ENCODE measurements at places on chromosomes 6 and 20.

DNA sequence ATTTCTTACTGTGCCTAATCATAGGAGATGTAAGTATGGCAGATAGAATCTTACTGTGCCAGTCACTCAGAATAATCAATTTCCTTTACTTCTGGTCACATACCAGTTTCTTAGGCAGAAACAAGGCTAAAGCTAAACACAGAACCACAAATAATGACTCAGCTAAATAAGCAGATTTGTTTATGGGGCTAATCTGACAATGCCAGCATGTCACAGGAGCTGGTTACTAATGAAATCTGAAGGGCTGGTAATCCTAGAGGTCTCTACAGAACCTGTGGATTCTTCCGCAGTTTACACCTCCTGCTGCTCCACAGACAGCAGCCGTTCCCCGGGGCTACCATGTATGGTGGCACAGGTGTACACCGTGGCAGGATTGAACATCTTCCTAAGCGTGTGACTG is 80.8 kb downstream of the LYRM4 start:
- DNase-seq, result no peak

DNA sequence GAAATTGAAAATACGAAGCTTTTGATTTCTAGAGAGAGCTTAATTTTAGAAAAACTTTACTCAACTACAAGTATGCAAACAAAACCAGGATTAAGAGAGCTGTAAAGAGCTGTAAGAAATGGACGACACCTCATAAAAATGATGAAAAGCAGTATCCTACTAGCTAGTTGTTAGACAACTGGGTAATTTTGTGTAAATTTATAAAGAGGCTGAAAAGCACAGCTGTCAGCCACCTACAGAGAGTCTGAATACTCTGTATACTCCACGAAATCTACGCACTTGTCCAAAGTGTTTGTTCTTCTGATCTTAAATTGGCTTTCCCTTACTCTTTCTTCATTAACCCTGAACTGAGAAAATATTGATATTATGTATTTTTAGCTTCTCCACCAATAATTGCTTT is 808.4 kb upstream of the EPHA7 start:
- no peak for DNase-seq

- no peak for DNase-seq
Observed at GRCh38 chr6:5205877-5206850, 54.6 kb downstream of the LYRM4 start.

- no peak for DNase-seq
Observed at GRCh38 chr6:131980791-131981623, 29.8 kb upstream of the CCN2 start.

GRCh38 chr6:32271429-32271828 is 47.6 kb upstream of the NOTCH4 start:
- DNase-seq, result no peak

DNA sequence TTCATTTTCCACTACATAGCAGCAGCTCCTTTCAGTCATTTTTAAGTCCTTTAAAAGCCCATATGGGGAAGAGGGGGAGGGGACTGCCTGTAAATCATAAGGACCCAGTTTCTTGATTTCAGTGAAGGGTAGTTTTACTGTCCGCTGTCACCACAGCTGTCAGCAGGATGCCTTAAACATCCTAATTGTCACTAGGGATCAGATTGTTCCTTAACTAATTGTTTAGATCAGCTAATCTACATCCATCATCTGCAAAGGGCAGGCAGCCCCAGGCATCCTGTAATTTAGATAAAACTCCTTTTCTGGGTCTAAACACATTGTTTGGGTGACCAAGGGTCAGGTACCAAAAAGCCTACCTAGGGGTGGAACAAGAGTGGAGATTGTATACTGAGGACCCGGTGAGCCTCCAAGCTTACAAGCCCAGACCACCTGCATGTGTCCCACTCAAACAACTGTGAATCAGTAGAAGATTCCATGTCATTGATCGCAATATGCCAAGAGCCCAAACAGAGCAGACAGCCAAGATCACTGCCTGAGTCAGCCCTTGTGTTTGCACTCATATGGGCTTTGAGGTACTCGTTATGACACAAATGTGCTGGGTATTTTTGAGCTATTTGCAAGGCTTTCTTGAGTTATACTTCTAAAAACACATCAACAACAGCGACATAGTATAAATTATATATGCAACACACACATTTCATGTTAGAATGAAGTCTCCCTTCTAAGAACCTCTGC is 198.7 kb upstream of the CEP162 start:
- DNase-seq, result no peak

GRCh38 chr6:46136831-46137230 is 7.0 kb downstream of the ENPP4 start:
- no peak for DNase-seq

DNA sequence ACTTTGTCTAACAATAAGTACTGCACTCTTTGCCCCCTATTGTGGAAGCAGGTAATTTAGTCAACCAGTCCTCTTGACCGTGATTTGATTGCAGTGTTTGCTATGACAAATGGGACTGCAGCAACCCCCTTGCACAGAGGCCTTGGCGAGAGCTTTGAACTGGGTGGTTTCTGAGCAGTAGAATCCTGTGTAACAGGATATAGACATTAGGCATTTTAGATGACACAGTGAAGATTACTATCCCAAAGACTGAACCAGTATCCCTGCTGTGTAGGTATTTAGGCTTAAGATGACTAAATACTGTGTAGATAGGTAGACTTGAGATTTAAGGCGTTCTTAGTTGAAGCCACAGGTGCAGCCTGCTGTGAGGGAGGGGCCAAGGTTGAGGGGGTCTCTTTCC is 9.9 kb downstream of the DNMT3B start:
- no peak for DNase-seq

DNA sequence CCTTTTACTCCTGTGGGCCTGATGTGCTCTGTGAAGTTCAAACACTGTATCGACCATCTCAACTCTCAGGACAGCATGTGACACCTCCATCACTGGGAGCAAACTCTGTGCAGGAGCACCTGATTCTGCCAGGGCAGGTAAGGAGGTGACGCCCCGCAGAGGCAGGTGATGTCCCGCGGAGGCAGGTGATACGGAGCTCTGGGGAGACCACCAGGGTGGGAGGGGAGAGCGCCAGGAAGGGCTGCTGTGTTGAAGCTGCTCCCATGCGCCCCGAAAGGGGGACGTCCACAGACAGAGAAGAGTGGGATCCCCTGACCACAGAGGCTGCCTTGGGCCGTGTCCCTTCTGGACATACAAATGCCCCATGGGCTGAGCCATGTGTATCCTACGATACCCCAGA is 58.3 kb downstream of the DACT2 start:
- no peak for DNase-seq

- no peak for DNase-seq
Observed at GRCh38 chr6:131285548-131285947, 150.3 kb downstream of the AKAP7 start.

DNA sequence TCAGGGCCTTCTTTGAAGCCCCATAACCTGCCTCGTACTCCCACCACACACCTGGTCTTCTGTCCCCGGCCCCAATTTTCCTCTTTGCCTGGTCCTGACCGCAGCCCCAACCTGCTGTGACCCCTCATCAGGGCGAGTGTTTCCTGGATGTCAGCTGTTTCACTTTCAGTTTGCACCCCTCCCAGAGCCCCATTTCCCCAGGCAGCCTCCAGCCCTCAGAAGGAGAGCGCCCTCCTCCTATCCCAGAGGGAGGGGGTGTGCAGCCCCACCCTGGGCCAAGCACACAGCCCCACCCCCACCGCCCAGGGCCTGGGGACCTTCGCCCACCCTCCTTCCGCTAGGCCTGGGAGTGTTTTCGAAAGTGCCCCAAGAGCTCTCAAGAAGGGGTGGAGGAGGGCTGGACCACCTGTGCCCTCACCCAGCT is 1.5 kb downstream of the BAK1 start:
- DNase-seq, result peak; percentile 44

DNA sequence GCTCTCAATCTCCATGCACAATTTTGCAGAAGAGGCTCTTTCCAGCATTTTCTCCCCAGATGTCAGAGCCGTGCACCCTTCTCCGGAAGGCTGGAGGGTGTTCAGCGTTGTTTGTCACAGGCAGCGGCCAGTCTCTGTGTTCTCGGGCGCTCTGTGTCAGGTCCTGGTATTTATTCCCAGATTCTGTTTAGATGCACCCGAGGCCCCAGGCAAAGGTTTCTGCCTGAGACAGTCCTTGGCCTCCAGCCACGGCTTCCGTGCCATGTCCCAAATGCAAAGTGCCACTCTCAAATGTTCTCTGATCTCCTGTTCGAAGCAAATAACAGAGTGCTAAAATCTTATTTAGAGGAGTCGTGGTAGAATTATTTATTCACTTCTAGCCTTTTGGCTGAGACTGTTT is 140.3 kb upstream of the AGPAT4 start:
- DNase-seq, result no peak

DNA sequence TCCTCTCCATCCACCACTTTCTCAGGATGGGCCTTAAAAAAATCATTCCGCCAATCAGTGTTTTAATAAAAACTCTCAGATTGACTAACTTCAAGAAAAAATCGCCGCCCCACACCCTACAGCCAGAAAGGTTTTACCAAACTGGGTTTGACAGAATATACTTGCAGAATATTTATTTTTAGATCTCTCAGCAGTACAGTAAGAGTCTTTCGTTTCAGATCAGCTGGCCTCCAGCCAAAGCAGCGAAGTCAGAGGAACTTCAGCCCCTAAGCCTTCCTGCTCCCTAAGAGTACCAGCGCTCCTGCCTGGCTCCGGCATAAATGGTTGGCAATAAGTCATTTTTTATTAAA is 24.7 kb downstream of the TBC1D7 start:
- peak; percentile 34 for DNase-seq

DNA sequence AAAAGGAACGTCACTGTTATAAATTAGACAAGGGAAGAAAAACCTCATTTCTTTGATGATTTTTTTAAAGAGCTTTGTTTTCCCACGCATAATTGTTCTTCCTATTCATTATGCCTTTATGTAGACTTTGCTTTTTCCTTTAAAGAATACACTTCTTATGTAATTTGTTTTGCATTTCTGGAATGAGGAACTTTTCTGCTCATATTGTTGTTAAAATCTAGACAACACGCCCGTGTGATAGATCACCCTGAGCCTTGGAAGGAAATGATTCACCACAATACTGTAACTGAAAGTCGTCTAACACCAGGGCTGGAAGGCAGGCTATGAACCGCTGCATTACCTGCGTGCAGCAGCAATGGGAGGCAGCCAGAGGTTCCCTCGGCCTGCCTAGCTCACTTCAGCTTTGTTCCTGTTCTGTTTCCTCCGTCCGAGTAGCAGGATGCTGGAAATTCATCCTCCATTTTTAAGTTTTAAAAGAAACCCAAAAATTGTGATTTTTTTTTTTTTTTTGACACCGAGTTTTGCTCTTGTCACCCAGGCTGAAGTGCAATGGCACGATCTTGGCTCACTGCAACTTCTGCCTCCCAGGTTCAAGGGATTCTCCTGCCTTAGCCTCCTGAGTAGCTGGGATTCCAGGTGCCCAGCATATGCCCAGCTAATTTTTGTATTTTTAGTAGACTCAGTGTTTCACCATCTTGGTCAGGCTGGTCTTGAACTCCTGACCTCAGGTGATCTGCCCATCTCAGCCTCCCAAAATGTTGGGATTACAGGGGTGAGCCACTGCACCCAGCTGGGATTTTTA is 49.6 kb upstream of the ZNF217 start:
- peak; percentile 68 for DNase-seq

DNA sequence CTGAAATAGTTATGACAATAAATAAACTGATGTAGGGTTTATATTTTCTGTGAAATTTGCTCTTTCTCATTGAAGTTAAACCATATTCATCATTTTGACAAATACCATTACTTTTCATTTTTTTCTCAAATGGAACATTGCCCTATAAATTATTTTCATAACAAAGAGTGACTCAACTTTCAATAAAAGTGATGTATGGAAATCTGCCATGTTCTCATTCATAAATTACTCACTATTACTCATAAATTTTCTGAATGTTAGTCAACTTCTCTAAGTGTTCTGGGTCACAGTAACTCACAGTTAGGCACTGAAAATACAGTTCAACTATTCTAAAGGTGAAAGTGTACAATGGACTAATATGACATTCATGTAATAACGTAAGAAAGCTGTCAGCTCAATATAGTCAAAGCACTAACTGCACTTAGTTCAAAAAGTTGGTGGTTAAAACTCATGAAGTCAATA is 19.0 kb upstream of the STX11 start:
- no peak for DNase-seq

GRCh38 chr20:45432294-45432693 is 16.4 kb downstream of the PIGT start:
- DNase-seq, result no peak

DNA sequence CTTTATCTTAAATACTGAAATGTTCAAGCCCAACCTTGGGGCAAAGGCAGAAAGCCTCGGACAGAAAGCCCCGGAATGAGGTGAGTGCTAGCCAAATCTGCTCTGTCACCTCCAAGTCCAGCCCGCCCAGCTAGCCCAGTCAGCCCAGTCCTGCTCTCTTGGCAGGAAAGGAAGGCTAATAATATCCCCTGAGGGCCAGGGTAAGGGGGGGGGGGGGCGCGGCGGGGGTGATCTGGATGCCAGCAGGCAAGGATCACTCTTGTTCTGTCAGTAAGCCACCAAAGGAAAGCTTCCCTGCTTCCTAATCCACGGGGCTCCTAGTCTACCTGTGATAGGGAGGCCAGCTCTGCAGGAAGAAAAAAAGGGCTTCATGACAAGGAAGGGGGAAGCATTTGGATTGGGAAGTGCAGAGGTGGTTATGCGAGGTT is 1.1 kb downstream of the NDRG3 start:
- no peak for DNase-seq

- no peak for DNase-seq
Observed at GRCh38 chr20:56273491-56273890, 25.0 kb downstream of the MC3R start.

- no peak for DNase-seq
Observed at GRCh38 chr6:168999392-168999791, 254.3 kb downstream of the THBS2 start.

- DNase-seq, result no peak
Observed at GRCh38 chr6:98980819-98981218, 33.1 kb upstream of the FBXL4 start.

DNA sequence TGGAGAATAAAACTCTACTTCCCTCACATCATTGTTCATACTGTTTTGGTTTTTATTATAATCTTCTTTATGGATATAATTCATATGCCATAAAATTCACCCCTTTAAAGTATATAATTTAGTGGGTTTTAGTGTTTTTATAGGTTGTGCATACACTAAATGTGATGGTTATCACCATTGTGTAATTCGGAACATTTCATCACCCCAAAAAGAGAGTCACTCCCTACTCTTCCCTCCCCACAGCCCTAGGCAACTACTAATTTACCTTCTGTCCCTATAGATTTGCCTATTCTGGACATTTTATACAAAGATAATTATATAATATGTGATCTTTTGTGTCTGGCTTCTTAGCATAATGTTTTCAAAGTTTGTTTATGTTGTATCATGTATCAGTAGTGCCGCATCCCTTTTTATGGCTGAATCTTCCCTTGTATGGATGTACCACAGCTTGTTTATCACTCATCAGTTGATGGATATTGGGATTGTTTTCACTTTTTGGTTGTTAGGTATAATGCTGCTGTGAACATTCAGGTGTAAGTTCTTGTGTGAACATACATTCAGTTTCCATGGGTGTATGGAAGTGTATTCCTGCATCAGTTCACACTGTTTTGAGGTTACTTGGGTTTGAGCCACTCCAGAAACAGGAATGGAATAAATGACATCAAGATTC is 4.2 kb downstream of the TM9SF4 start:
- no peak for DNase-seq

GRCh38 chr6:168985705-168986104 is 267.9 kb downstream of the THBS2 start:
- no peak for DNase-seq
